NCI-H446 treated with DMSO at 0.1 percent for 48 hours (cell line): ENCODE measurements at places on chromosomes 13 and 19.

GRCh38 chr13:36858290-36858689 is 39.3 kb downstream of the RFXAP start:
- DNase-seq, result peak; percentile 31

DNA sequence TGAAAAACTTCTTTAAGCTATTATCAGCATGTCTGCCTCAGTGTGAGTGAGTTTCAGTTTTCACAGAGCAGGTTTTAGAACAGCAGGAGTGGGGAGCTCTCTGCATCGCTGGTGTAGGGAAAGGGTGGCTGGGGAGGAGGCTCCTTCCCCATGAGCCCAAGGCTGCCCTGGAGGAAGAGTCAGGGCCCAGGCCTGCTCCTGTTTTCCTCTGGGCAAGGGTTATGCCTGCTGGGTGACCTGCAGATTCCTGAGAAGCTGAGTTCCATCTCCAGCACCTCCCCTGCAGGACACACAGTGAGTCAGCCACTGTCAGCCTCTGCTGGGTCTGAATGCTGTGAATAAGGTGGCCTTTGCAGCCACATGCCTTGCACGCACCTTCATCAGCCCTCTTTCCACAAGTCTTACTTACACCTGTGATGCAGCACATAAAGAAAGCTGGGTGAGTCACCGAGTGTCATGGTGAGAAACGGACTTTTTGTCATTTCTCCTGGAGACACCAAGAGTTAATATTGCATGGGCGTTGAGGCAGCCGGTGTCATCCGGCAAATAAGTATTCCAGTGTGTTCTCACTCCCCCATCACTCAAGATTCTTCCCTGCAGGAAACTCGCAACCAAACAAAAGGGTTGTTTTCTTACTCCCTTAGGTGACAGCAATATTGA is 186.4 kb upstream of the KL start:
- DNase-seq, result no peak

DNA sequence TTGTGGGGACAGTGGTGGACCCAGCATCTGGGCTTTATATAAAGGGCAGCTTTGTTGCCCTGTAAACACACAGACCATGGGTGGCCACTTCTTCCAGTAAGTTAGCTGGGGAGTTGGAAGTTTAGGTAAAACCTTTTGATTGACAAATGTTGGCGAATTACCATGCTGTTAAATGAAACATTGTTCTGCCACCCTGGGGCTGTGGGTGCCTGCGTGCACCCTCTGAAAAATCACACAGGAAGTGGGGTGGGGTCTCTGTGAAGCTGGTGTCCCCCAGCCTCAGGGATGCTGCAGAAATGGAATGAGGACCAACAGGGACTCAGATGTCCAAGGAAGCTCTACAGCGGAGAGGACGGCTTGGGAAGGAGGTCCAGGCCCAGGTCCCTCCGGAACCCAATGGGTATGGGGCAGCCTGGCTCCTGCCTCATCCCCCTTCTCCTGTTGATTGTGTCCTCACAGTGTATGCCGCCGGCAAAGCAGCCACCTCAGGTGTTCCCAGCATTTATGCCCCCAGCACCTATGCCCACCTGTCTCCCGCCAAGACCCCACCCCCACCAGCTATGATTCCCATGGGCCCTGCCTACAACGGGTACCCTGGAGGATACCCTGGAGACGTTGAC is 2.8 kb upstream of the USF2 start:
- DNase-seq, result no peak

- no peak for DNase-seq
Observed at GRCh38 chr13:61761690-61762089, 346.0 kb upstream of the PCDH20 start.

DNA sequence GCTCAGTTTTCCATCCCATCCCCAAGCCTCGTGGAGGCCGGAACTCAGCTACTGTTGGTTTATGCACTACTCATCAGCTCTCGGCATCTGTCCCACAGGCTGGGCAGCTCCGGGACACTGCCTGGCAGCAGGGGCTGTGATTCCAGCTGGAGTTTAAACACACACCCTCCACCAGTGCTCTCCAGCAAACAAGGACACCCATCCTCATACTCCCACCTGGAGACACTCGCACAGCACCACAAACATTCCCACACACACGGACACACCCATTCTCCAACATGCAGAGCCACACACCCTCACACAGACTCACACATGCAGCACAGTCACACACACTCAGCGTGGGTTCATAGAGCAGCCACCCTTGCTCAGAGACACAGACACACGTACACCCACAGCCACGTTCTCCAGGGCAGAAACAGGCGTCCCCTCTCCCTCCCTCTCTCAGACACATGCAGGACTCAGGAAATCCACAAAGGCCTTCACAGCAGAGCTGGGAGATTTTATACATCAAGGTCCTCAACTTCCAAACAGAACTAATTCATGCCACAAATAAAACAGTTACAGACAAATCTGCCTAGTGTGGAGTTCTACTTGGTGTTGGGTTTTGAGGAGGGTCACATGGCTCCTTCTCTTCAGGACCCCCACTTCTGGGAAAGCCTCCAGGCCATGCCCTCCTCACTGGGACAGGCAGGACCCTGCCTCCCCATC is 785.4 kb downstream of the UQCRFS1 start:
- DNase-seq, result no peak

GRCh38 chr19:15702534-15702930 is 25.3 kb upstream of the OR10H2 start:
- peak; percentile 34 for DNase-seq

GRCh38 chr13:27229642-27230041 is 21.7 kb upstream of the RPL21 start:
- no peak for DNase-seq

- no peak for DNase-seq
Observed at GRCh38 chr19:10872546-10873107, 1.3 kb downstream of the CARM1 start.

DNA sequence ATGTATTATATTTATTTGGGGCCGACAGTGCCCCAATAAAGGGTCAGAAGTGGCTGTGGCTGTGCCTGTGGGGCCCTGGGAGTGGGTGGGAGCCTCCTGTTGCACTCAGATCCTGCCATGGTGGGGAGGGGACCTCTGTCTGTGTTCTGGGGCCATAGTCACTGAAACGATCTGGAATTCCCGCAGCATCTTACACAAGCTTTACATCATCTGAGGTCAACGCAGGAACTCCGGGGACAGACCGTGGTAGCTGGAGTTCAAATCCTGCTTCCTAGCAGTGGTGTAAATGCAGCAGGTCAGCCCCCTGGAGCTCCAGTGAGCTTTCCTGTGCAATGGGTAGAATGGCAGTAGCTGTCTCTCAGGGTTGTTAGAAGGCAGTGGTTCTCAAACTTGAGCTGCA is 3.9 kb upstream of the SCN1B start:
- no peak for DNase-seq

DNA sequence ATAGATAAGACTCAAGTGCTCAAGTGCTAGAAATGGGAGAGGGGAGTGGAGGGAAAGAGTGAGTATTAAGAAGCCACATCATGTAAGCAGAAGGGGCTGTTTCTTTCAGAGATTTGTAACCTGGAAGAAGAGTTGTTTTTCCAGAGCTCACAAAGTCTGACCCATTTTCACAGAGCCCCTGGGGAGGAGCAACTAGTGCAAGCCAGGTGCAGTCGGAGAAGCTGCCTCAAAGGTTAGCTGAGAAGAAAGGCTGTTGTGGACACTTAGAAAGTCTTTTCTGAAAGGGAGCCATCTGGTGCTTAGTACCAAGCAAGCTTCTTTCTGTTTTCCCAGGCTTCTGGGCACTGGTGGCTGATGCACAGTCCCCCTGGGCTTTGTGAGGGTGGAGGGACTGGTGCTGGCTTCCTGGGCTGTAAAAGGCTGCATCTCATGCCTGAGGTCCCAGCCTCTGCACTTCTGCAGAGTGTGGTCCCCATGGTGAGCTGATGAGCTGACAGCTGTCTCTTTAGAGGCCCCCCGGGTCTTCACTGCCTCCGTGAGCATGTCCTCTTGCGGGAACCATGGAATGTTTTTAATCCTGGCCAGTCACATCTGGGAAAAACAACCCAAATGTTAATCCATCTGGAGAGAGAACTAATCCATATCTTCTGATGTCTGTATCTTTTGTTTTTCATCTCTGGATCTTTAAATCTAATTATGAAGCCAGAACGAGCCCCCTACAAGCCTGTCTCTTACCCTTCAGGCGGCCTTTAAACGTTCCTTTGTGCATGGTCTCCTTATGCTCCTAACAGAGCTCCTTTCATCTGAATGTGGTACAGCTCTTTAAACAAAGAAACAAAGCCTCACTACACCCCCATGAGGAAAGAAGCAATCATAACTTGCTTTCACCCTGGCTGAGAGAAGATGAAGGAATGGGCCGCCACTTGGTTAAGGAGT is 40.2 kb downstream of the OLFM4 start:
- DNase-seq, result no peak

DNA sequence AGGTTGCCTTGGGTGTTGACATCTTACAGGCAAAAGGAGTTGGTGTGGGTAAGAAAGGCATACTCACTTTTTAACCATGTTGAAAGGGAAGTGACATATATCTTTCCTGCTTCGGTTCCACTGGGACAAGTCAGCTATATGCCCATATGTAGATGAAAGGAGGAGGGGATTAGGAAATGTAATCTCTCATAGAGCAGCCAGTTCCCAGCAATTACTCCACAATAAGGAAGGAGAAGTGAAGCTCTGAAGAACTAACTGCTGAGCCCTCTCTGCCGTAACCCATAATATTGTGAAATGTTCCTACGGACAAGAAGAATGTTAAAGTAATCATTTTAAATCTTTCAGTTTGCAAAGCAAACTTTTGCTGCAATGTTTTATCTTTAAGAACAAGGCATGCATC is 82.2 kb downstream of the EDNRB start:
- DNase-seq, result no peak

DNA sequence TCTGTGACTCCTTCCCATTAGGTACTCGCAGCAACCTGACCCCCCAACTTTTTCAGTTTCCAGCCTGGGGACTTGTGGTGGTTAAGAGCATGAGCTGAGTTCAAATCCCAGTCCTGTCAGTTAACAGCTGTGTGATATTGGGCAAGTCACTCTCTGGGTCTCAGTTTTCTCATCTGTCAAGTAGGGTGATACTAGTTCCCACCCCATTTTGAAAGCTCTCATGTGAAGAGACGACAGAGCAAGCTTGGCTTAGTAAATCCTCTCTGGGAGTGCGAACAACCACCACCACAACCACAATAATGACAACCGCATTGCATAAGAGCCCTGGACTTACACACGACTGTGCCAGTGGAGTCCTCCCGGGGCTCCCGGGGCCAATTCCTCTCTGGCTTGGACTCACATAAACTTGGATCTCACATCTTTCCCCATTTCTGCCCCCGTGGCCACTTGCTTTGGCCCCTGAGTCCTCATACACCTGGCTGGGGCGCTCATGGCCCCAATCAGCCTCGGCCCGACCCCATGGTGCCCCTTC is 454 bp downstream of the BLVRB start:
- no peak for DNase-seq

- no peak for DNase-seq
Observed at GRCh38 chr19:54364775-54365257, at the start of gene LAIR1. Gene LAIR1, minus strand, starts transcription at chr19:54364931. Its CDS starts 127 bp downstream, at chr19:54364804.

- no peak for DNase-seq
Observed at GRCh38 chr13:111225810-111226546, 94.5 kb upstream of the TEX29 start.

DNA sequence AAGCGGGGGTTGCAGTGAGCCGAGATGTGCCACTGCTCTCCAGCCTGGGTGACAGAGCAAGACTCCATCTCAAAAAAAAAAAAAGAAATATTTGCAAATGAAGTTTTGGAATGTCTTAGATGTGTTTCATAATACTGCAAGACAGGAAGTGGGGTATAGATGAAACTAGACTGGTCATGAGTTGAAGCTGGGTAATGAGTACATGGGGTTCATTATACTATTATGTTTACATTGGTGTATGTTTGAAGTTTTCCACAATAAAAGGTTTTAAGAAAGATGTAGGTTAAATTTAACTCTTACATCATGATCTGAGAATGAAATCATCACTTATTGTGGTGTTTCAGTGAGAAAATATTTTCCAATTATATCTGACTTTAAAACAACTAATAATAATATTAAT is 19.0 kb downstream of the FNDC3A start:
- no peak for DNase-seq

DNA sequence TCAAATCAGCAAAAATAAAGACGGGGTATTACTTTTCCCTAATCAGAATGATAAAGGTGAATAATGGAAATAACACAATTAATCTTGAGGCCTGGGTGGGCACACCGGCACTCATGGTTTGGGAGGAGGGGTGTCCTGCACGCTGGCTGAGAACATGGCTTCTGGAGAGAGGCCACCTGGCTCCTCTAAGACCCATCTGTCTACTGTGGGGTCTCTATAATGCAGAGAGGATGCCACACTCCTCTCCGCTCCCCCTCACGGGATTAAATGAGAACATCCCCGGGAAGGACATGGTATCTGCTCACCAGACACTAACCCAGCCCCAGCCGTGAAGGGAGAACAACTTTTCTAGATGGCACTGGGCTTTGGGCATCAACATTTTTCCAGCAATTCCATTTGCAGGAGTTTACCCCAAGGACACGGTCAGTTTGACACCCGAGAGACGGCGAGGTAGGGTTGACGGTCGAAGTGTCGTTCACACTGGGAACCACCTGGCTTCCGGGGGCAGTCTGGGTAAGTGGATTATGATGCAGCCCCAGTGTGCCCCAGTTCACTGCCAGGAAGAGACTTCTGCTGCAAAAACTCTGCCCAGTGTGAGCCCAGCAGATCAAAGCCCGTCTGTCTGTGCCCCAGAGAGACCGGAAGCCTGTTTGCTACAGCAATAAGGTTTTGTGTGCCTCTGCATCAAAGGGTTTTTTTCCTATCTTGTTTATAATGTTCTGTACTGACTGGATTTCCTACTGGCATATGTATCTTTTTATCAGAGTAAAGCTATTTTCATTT is 56.6 kb downstream of the CEBPG start:
- no peak for DNase-seq

- DNase-seq, result no peak
Observed at GRCh38 chr13:23868521-23868920, 20.7 kb downstream of the MIPEP start.
